Liver (tissue), 10 donors: ENCODE measurements at places on chromosomes 11 and 22.

DNA sequence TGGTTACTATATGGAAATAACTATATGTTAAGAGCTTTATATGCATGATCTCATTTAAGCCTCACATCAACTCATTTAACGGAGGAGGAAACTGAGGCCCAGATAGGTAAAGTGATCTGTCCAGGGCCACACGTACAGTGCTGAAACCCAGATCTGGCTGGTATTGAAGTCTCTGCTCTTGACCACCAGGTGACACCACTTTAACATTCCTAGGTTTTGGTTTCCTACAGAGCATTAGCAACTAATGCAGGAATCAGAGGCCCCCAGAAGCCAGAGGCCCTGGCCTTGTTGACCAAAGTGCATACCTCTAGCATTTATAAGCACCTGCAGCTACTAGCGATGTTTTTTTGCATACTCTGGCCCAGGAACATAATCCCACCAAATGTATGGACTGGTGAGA, 12.9 kb upstream of the LIMK2 start:
- DNase-seq = no peak

GRCh38 chr11:132139181-132139580, 768.8 kb downstream of the NTM start:
- no peak for DNase-seq

DNA sequence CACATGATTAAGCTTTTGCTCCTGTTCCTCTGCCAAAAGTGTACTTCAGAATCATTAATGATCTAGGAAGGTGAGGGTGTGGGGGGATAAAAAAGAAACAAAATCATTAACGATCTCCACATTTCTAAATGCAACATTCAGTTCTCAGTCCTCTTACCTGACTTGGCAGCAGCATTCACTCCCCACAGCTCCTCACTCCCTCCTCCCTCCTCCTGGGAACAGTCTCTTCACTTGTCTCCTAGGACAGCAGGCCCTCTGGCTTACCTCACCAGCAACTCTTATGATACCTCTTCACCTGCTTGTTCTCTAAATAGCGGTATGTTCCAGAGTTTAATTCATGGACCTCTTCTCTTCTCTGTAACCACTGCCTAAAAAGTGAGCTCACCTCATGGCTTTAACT, 56.5 kb upstream of the APOA1 start:
- DNase-seq = no peak

GRCh38 chr11:68655406-68655805, 28.9 kb upstream of the GAL start:
- DNase-seq = no peak

GRCh38 chr11:123055191-123055901, 6.6 kb downstream of the HSPA8 start:
- DNase-seq = no peak

DNA sequence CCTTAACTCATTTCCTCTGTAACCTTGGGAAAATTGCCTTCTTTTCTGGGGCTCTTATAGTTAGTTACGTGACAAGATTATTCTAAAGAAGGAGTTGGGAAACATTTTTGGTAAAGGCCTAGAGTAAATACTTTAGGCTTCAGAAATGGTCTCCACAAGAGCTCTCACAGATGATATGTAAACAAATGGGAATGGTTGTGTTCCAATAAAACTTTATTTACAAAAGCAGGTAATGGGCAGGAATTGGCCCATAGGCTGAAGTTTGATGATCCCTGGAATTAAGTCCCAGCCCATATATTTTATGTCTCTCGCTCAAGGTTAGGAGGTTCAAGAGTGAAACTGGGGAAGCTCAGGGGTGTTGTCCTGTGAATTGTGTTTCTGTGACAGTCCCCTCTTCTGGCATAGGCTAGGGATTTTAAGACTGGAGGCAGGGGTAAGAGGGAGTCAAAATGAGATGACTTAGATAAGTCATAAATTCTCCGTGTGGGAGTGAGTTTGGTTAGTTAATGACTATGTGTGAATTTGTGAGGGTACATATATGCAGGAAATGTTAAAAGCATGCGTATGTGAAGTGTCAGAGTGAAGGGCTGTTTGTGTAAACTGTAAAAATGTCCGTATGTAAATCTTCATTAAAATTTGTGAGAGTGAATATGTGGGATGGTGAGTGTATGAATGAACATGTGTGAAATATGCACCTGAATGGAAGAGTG, 7.4 kb upstream of the OR52B4 start:
- DNase-seq = no peak

GRCh38 chr22:41917375-41917902, 2.6 kb upstream of the SHISA8 start:
- no peak for DNase-seq

DNA sequence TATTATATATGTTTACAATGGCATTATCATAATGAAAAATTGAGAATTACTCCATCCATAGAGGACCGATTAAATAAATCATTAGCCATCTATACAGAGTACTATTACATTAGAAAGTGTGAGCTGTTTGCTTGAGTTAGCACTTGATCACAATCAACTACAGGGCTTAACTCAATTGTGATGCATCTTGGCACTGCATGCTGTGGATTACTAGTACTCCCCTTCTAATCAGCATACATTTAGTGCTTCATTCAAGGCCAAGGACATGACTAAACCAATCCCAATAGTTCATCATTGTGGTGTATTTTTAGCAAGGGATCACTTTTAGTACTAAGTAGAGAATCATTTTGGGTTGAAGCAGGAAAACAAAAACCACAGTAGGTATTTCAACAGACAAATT, 23.5 kb upstream of the ARHGAP42 start:
- DNase-seq = no peak

- DNase-seq = no peak
Measured at GRCh38 chr11:28838741-28839140, 730.6 kb downstream of the METTL15 start.

GRCh38 chr11:126489836-126490660, 134.6 kb downstream of the ST3GAL4 start:
- DNase-seq = no peak

- DNase-seq = no peak
Measured at GRCh38 chr11:115905341-115906000, 401.3 kb upstream of the CADM1 start.

- no peak for DNase-seq
Measured at GRCh38 chr11:2813141-2813908, 72.2 kb downstream of the CDKN1C start.

DNA sequence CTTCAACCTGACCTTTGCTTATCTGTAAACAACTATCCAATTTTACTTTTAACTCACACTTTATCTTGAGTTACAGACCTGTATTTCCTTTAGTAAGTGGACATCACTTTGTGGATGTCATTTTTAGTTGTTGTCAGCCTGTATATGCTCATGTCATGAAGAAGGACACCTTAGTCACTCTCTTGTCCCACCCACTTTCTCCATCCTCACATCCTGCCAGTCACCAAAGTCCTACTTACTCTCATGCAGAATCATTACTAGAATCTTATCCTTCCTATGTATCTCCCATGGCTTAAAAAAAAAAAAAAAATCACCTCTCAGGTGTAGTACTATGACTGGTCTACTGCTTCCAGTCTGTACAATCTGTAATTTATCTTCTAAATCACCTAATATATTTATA, 43.3 kb downstream of the SESN3 start:
- no peak for DNase-seq

DNA sequence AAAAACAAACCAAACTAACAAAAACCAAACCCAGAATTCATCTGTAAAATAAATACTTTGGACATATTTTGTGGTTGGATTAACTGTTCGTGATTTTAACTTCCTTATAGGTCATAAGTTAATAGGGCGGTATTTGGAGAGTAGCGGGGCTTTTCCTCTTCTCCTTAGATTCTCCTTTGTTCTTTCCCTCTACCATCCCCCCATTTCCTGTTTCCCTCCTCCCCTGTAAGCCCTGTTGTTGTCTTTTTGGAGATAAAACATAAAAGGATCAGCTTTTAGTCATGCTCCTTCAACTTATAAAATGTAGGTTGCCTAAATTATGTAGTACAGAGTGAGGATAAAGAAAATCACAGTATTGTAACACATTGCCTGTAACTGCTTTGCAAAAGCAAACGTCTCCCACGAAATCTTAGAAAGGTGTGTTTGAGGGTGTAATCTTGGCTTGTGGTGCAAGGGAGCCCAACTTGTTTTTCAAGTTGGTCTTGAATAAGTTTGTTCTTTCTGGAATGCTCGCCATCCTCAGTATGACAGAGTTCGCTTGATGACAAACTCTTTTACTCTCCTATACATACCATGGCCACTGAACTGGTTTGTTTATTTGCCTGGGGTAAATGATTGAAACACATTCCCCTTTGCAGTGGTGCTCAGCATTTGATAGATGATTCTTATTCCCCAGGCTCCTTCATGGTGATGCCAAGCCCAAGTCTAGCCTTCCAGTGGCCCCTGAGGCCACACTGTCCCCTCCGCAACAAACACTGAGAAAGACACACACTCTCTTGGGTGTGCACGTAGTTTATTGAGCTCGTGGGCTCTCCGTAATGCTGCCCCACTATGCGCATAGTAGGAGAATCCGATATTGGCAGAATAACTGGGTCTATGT, 49.4 kb downstream of the TEAD1 start:
- DNase-seq = no peak

GRCh38 chr11:128026596-128026995, 560.8 kb downstream of the ETS1 start:
- no peak for DNase-seq

DNA sequence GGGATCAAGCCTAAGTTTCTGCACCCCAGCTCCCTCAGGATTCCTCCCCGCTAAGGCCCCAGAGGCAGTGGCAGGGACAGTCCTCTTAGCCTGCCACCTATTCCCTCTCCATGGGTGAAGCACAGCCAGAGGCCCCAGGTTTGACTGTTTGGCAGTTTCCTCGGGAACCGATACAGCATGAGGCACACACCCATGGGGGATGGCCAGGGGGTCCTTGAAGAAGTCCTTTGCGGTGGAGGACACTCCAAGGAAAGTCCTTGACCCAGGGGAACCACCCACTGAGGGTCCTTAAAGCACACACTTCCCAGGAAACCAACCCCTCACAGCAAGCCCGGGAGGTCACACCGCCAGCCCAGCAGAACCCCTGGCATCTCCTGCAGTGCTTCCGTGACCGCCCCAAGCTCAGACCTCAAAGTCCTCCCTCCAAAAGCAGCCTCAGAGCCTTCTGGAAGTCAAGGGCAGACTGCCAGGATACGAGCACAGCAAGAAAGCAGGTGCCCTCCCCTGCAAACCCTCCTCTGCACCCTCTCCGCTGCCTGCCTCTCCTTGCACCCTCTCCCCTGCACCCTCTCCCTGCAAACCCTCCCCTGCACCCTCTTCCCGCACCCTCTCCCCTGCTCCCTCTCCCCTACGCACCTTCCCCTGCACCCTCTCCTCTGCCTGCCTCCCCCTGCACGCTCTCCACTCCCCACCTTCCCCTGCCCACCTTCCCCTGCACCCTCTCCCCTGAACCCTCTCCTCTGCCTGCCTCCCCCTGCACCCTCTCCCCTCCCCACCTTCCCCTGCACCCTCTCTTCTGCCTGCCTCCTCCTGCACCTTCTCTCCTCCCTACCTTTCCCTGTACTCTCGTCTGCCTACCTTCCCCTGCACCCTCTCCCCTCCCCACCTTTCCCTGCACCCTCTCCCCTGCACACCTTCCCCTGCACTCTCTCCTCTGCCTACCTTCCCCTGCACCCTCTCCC, 1.4 kb downstream of the SIGIRR start:
- DNase-seq = no peak

GRCh38 chr11:131924457-131925201, 554.2 kb downstream of the NTM start:
- no peak for DNase-seq

GRCh38 chr22:42964994-42965699, 49.8 kb downstream of the PACSIN2 start:
- DNase-seq = no peak

GRCh38 chr22:17149076-17149815, 9.8 kb downstream of the HDHD5 start:
- DNase-seq = no peak

DNA sequence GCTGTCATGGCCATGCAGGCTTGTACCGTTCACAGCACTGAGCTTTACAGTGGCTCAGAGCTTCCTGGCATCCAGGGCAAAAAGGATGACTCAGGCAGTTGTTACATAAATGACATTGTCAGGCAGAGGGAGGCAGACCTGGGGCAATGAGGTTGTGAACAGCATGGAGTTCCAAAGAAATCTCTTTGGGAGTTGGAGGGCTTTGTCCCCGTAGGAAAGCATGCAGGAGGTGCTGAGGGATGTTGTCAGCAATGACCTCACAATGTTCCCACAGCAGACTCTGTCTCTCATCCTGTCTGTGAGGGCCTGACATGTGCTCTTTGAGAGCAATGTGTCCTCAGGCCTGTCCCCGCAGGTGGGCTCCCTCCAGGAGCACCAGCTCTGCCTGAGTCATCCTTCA, 25.9 kb upstream of the PDE2A start:
- no peak for DNase-seq

DNA sequence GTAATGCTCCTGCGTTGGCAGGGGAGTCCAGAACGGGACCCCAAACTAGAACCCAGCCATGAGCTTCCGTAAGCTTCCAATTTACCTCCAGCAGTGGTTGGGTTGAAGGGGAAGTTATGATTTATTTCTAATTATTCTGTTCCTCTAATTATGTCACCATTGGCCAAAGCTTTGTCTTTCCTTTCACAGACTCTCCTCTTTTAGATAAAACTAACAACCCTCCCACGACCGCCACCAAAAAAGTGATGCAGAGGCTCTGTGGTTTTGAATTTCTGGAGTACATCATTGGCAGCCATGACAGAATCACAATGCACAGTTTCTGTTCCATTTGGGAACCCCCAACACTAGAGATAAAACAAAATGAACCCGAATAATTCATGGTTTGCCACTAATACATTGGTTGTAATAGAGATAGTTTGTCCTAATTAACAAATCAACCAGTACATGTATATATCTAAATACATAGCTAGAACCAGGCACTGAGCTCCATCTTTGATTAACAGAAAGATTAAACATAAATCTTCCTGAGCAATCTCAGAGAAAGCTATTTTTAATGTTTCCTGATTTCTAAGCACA, 64.3 kb downstream of the ETS1 start:
- DNase-seq = no peak

DNA sequence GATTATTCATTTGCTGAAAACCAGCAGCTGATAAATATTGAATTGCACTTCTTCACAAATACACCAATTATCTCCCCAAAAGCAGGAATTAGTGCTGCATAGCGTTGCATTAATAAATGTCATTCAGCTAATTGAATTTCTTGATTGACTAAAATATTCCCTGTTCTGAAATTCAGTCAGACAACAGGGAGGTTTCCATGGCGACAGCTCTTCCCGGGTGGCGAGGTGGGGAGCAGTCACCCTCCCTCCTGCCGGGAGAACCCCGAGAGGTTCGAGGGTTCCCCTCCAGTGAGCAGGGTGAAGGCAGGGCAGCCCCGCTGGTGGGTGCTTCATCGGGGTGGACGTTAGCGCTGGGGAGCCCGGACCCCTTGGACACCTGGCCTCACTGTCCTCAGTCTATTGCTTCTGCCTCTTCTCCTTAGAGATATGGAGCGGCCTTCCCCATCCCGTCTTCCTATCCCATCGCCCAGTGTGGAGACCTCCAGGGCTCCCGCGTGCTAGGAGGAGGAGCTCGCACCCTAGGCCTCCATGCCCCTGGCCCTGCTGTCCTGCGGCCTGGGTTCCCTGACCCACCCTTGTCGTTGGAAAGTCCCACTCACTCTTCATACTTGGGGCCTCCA, 983.5 kb downstream of the BRD1 start:
- no peak for DNase-seq

- DNase-seq = peak; percentile 39
Measured at GRCh38 chr11:120660024-120660565, 148.5 kb downstream of the GRIK4 start.
